ENCODE measurements at places on chromosomes 5 and 9.

- DNase-seq = peak; percentile 65
These were observed 200.0 kb upstream of the S1PR3 start for GRCh38 chr9:88791105-88791805.

GRCh38 chr5:98490348-98490747, 283.1 kb upstream of the RGMB start:
- DNase-seq = no peak

DNA sequence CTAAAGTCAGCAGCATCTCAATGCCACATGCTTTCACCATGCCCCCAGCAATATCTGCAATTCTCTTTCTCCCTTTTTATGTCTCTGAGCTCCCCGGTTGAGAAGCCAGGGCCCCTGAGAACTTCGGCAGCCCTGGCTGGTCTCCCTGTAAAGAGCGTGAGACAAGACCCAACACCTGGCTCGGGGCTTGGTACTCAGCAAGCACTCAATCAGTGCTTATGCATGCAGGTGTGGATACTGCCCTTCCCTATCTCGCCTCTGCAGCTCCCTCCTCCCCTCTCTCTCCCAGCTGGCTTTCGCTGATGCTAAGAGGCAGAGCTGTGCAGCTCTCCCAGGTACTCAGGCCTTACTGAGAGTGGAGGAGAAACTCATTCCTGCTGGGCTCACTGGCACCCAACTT, 41.7 kb upstream of the AKNA start:
- no peak for DNase-seq

GRCh38 chr5:169178274-169178673, 122.7 kb downstream of the SLIT3 start:
- no peak for DNase-seq

- no peak for DNase-seq
These were observed 32.8 kb downstream of the C5orf15 start for GRCh38 chr5:133935667-133935940.

GRCh38 chr5:147208134-147208533, 26.7 kb upstream of the STK32A start:
- no peak for DNase-seq

GRCh38 chr5:168734119-168734518, 155.0 kb upstream of the PANK3 start:
- no peak for DNase-seq

- DNase-seq = no peak
These were observed 13.9 kb upstream of the FEM1C start for GRCh38 chr5:115558388-115558956.

- no peak for DNase-seq
These were observed 101.0 kb upstream of the PTPN3 start for GRCh38 chr9:109599131-109599530.

- DNase-seq = no peak
These were observed 65.9 kb downstream of the ZFAND5 start for GRCh38 chr9:72299017-72299603.

GRCh38 chr9:105535920-105536668, 21.8 kb upstream of the FKTN start:
- DNase-seq = no peak

- DNase-seq = no peak
These were observed 19.4 kb downstream of the TRIM7 start for GRCh38 chr5:181185560-181185959.

DNA sequence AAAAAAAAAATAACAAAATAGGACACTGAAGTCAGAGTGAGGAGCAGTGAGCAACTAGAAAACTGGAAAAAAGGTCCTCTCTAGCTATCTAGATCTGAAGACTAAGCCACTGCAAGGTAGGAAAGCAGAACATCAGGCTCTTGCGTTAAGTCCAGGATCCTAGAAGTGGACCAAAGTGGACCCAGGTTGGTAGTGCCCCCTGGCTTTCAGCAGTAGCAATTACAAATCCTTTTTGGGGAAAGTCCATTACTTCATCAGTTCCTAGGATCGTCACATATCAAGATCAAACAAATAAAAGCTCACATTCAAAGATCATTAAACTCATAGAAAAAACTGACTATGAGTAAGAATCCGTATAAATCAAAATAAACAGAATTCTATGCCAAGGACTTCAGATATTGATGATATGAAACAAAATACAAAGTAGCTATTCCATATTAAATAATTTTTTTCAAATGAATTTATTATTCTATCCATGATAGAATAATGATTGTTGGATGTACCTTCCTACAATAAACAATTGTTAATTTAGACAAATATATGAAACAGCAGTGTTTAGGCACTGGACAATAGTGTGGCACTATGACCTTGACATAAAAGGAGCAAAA, 6.5 kb upstream of the RICTOR start:
- DNase-seq = peak; percentile 57

DNA sequence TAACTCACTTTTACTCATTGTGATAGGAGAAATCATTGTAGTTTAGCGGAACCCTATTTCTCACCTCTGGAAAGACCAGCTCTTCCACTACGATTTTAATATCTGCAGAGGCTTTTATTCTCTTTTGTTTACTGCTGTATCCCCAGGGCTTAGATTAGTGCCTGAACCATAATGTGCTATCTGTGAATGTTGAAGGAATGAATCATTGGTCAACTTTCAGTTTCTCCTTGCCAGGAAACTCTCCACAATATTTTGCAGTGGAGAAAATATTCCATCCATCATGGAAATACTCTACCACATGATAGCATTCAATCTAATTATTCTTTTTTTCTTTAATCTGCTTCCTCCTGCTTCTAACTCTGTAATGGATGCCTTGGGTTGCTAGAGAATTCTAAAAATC, 263.5 kb upstream of the PTPRD start:
- DNase-seq = no peak

- DNase-seq = no peak
These were observed 2.3 kb upstream of the PTGDS start for GRCh38 chr9:136974817-136975535.

DNA sequence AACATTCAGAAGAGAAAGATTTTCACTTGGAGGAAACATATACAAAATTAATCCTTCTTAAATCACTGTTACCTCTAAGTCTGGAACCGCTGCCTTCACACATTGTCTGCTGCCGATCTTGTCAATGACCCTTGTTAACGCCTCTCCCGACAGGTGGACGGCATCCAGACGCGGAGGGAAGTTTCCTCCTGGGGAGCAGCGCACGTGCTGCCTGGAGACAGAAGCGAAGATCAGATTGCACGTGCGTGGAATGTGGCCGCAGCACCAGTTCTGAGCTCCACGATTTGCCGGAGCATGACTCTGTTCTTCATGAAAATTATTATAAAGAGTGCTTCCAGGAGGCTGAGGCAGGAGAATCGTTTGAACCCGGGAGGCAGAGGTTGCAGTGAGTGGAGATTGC, 183.6 kb upstream of the IRX4 start:
- DNase-seq = no peak

- DNase-seq = no peak
These were observed 16.0 kb downstream of the ATP10B start for GRCh38 chr5:160835818-160836528.

All from HFFc6 (cell line).